ENCODE measurements at places on chromosomes 4 and X.

DNA sequence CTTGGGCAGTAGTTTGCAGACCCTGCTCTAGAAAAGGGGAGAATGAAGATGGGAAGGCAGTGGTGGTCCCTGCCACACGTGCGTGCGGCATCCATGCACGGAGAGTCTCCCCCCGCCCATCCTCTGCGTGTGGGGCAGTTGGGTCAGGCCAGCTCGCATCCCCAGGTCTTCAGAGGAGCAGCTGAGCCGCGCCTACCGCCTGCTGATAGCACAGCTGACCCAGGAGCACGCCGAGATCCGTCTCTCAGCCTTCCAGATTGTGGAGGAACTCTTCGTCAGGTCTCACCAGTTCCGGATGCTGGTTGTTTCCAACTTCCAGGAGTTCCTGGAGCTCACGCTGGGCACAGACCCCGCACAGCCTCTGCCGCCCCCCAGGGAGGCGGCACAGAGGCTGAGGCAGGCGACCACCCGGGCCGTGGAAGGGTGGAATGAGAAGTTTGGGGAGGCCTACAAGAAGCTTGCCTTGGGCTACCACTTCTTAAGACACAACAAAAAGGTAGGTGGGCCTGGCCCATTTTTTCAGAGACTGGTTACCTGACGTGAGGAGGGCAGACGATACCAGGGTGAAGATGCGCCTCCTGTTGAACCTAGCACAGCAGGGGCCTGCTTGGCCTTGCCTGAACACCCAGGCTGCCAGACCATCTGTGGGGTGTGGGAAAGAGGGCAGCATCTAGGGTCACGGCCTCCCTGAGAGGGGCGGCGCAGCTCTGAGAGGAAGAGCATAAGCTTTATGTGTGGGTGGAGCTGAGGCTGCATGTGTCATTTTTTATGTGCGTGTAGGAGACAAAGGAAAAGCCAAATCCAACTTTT, 2.6 kb downstream of the UVSSA start:
- DNase-seq: no peak

GRCh38 chrX:57902633-57903032, 7.6 kb downstream of the ZXDA start:
- DNase-seq: no peak

DNA sequence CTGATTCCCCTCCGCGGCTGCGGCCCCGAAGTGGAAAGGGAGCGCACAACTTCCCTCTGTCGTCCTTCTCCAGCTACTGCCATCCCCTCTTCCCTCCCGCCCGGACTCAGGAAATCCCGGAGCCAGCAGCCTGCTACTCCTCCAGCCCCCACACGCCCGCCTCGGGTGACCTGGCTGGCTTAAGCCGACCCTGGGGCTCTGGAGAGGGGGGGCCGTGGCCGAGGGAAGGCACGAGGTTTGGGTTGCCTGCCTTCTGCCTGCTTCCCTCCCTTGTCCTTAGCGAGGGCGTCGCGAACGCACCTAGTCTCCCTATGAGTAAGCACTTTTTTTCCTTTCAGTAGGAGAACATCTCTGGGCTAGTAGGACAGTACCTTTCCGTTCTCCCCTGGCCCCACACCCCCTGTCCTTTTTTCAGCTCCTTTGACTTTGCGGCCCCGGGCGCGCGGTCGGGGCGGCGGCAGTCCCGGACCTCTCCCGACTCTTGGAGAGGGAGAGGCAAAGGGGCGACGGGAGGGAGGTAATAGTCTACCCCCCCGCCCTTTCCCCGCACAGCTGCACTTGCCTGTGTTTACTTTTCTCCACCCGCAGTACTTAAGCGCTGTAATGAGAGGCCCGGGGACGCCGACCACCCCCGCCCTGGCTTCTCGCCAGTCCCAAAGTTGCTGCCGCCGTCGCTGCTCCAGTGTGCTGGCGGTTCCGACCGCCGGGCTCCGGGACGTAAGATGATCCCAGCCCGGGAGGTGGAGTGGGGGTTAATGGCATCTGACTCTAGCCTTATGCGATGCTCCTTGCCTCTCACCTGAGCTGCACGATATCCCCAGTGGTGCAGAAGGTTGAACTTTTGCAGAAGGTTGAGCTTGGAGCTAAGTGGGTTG, 868 bp downstream of the PLS3 start:
- DNase-seq: peak; percentile 64

DNA sequence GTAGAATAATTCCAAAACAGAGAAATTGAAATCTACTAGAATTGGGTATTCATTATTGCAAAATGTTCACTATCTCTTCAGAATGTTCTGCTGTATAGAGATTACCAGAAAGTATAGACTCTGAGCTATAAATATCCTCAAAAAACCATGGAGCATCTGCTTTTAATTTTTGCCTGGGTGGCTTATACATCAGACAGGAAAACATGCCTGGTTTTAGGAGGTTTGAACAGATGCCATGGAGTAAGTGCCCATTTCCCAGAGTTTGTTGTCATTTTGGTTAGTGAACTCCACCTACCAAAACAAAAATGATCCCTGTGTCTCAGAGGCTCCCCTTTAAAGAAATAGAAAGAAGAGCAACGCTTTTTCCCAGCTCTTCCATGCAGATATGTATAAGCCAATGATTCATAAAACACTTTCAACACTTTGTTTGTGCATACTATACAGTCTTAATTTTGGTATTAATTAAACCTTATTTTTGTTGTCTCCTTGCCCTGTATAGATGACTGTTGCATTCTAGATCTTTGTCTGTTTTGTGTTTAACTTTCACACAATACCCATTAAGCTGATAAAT, 68.7 kb downstream of the MEPE start:
- no peak for DNase-seq

GRCh38 chr4:147731580-147732517, at the start of gene ARHGAP10:
ARHGAP10 (plus strand) TSS chr4:147732088; CDS start chr4:147732302, 214 bp downstream.
- peak; percentile 78 for DNase-seq

DNA sequence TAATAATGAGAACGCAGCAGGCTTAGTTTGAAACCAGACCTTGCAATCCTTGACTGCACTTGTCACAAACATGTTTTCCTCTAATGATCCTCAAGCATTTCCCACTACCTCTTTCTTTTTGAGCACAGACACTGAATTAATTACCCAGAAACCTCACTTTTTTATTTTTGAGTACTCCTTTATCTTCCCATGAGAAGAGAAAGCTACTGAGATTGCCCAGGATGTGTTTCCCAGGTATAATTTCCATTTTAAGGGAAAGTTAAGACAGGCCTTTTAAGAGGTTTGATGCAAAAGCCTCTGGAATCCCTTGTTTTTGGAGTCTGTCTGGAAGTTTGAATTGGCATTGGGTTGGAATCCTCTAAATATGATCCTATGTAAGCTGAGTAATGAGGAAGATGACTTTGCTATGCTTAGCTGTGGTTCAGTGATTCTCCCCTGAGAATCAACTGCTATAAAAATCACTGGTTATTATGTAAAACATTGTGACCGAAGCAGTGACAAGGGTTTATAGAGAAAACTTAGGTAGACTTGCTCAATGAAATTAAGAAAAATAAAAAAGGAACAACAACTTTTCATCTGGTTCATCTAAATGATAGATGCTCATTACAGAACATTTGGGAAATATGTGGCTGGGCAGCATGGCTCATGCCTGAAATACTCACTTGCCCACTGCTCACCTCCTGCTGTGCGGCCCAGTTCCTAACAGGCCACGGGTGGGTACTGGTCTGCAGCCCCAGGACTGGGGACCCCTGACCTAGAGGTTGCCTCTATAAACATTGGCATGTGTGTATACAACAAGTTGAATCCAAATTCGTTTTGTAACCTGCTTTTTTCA, 10.8 kb upstream of the RHOH start:
- peak; percentile 74 for DNase-seq

DNA sequence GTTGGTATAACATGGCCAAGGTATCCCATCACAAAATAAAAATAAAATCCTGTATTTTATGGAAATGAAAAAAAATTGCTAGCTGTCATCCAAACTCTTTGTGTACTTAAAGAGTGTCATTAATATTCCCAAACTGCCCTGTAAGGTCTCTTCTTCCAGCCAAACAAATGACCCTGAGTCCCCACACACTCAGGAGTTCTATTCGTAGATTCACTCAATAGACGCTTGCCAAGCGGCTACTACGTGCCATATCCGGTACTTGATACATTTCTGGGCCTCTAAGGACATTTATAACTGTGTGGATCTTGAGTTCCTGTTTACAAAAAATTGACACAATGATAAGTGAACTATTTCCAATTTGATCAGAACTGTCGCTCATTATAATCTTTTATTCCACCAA, 245.1 kb downstream of the SCFD2 start:
- DNase-seq: peak; percentile 5

- no peak for DNase-seq
Measured at GRCh38 chrX:131521824-131522223, 22.1 kb upstream of the OR13H1 start.

DNA sequence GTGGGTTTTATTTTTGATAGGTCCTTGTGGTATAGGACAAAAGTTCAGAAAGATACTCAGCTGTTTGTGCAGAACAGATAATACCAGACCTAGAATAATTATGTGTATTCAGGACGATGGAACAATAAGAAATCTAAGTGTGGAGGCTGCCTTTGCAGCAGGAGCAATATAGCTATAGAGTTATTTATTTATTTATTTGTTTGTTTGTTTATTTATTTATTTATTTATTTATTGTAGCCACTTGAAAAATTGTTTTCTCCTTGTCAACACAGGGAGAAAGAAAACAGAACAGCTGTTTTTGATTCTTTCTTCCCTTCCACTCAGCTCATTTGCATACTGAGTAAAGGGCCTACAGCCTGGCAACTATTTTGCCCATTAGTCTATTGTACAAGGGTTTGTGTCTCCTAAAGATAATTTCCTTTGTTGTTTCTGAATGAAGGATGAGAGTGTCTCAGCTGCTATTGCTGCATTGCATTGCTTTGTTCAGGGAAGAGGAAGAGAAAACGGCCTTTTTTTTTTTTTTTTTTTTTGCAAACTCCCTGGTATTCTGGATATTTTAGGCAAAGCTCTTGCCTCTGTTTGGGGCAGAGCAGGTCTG, 56.0 kb upstream of the ESX1 start:
- no peak for DNase-seq

GRCh38 chrX:107628662-107629539, 591 bp downstream of the PRPS1 start:
- peak; percentile 33 for DNase-seq

GRCh38 chr4:139872274-139872673, 206.7 kb downstream of the MGST2 start:
- peak; percentile 90 for DNase-seq

DNA sequence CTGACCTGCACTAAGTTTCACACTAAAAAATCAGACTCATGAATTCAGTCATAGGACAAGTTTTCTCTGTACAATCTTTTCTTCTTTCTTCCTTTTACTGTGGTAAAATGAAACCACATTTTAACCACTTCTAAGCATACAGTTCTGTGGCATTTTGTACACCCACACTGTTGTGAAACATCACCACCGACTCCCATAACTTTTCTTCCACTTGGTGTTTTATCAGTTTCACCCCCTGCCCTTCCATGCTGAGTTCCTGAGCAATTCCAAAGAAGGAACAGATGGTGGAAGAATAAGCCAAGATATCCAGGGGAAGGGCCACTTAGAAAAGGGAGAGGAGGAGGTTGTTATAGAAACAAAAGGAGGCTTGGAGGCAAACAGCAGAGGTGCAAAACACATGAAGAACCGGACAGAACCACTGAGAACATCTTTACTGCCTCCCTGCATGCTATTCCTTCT, 22.6 kb downstream of the SLC25A4 start:
- DNase-seq: peak; percentile 89

- DNase-seq: no peak
Measured at GRCh38 chr4:92501456-92501855, 197.7 kb downstream of the GRID2 start.

DNA sequence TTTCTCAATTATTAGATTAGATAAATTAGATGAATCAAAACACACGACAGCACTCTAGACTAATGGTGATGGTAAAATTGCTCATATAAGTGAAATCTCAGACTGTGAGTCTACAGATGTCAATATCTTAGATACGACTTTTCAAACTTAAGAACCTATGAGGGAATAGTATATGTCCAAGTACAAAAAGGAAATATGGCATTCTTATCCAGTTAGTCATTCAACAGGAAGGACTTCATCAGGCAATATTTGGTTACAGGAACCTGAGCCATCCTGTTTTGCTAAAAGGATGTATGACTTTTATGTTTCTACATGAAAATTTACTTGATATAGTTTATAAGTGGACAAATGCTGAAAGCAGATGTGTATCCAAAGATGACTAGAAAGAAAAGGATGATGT, 107.0 kb downstream of the CT47B1 start:
- peak; percentile 56 for DNase-seq

DNA sequence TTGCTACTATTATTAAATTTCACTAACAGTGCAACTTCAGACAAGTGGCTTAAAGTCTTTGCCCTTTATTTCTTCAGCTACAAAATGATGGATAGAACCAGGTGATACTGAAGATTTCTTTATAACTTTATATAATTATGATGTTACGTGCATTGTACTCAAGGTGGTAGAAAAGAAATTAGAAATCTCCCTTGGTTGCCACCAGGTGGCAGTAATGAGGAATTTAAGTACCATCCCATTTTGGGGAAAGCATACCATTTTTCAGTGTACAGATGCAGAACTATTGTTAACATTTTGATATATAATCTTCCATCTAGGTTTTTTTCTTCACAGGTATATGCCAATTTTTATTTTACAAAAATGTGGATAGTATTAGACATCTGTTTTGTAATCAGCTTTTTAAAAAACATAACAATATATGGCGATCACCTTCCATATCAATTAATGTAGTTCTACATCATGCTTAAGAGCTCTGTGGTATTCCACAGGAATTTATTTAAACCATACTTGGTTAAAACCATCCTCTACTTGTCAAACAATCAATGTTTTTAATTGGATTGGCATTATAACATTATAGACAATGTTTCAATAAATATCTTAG, 37.7 kb upstream of the RAB33B start:
- peak; percentile 77 for DNase-seq

GRCh38 chr4:98692411-98692810, 34.0 kb upstream of the TSPAN5 start:
- no peak for DNase-seq

- peak; percentile 68 for DNase-seq
Measured at GRCh38 chr4:56505269-56506130, at the start of gene ARL9. ARL9 (plus strand) TSS chr4:56505791; CDS start chr4:56505863, 72 bp downstream.

DNA sequence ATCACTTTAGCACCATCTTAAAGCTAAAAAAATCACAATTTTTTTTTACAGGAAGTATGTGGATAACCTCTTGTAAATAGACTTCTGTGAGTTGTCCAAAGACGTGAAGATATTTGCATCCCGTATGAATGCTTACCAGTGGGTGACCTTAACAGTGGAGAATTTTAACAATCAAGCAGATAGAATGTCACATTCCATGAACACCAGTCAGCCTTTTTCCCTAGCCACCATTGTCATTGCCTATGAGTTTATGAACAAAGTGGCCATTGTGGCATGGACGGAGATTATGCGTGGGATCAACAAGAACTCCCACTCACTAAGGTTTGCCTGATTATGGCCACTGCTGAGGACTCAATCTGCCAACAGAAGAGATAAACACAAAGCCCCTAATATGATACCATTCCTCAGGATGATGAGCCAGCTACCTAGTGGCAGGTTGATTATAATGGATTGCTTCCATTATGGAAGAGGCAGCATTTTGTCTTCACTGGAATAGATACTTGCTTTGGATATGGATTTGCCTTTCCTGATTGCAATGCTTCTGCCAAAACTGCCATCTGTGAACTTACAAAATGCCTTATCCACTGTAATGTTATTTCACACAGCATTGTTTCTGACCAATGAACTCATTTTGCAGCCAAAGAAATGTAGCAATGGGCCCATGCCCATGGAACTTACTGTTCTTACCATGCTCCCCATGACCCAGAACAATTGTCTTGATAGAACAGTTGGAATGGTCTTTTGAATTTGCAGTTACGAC, 830.9 kb upstream of the NDST4 start:
- no peak for DNase-seq
